ENCODE measurements at places on chromosomes 12 and 14.
A peak's percentile ranks its signal among the peaks of the same experiment; 100 is the strongest.

- no peak for DNase-seq
Observed at GRCh38 chr12:2338991-2339431, 286.2 kb downstream of the CACNA1C start.

GRCh38 chr12:4032924-4033615 lies 159.9 kb upstream of the PARP11 start:
- DNase-seq: no peak

DNA sequence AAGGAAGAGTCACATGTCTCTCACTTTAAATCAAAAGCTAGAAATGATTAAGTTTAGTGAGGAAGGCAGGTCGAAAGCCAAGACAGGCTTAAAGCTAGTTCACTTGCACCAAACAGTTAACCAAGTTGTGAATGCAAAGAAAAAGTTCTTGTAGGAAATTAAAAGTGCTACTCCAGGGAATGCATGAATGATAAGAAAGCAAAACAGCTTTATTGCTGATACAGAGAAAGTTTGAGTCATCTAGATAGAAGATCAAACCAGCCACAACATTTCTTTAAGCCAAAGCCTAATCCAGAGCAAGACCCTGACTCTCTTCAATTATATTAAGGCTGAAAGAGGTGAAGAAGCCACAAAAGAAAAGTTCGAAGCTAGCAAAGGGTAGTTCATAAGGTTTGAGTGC lies 193.6 kb downstream of the MSRB3 start:
- DNase-seq: no peak

DNA sequence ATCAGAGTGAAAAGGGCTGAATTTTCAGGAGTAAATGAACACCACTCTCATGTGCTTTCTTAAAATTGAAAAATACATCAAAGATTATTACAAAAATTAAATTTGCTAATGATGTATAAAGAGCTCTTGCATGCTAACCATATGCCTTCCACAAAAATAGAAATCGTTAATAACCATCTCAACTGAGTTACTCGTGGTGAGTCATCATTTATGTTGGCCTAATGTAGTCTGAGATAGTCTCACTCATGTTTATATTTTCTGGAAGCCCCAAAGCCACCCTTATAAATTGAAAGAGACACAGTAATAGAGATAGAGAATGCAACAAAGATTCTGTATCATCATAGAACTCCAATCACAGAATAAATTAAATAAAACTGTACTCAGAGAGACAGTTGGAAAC lies 131.2 kb downstream of the KCNH5 start:
- no peak for DNase-seq

DNA sequence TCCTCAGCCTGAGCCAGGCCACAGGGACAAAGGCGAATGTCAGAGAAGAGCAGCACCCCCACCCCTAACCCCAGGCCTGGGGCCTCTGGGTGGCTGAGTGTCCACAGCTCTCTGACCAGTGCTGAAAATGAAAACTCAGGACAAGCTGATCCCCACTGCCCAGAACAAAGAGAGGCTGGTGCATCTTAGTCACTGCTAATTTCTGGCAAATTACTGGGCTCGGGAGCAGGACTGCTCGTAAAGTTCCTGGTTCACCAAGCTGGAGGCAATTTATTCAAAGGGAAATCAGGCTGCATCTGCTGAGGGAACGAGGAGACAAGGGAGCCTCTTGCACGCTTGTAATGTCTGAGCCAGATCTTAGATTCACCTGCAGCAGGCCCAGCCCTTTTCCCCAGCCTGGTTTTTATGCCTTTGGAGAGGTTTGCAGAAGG lies 43.2 kb downstream of the CALM1 start:
- DNase-seq: no peak

GRCh38 chr12:20946732-20947131 lies 136.2 kb downstream of the SLCO1B3 start:
- DNase-seq: no peak

- DNase-seq: no peak
Observed at GRCh38 chr12:124075841-124076240, 102.8 kb downstream of the ZNF664 start.

DNA sequence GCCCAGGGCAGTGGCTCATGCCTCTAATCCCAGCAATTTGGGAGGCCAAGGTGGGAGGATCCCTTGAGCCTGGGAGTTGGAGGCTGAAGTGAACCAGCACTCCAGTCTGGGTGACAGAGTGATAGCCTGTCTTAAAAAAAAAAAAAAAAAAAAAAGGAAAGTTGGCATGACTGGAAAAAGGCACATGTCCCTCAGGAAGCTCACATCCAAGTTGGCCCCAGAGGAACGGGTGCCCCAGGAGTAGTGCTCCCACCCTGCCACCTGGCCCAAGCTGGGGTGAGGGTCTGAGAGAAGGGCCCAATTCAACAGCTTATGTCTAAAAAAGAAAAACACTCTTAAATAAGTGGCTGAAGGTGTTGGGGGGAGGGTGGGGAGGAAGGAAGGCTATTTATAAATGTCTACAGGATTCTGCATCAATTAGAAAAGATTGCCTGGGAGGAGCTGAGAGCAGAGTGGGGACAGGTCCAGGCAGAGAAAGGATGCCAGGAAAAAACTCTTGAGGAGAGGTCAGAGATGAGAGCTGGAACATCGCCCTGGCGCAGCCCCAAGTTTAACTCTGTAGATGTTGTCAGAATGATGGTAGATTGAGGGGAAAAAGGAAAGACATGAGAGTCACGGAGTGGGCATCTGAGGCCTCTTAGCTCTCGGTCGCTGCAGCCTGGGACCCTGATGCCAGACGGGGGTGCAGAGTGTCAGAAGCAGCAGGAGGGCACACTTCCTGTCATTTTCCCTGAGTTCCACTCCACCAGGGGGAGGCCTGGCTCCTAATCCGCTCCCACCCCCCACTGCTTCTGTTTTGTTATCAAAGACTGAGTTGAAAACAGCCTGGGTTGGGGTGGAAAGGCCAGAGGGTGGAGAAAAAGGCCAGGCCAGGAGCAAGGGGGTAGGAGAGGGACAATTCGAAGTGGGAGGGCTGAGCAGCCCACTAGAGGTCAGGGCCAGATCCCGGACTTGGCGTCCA lies 7.3 kb downstream of the SPRYD3 start:
- DNase-seq: no peak

DNA sequence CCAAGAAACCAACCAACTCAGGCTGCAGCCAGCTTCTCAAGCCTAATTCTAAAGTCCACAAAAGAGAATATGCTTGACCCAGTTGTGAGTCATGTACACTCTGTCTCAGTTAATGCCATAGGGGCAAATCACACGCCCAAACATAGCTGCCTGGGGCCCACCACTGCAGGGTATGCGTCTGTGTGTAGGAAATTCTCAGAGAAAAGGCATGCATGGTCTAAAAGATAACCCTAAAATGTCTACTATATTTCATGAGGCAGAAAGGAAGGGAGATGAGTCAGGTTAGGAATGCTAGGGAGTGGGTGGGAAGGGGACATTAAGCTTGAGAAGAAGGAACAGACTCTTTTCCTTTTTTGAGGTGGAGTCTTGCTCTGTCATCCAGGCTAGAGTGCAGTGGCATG lies 22.3 kb upstream of the SPTLC2 start:
- DNase-seq: no peak

DNA sequence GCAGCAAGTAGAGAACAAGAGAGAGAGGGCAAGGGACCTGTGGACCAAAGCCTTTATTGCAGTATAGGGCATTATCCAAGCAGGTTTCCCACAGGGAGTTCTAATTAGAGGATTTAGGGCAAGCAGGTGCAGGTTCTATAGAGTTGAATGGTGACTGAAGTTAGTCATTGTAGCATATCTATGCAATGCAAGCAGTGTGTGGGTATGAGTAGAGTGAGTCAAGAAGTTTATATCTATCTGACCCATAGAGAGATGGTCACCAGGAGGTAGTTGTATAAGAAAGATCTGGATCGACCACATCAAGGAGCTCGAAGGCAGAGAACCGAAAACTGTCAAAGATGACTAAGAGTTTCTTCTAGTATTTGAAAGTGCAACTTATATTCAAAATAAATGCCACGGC lies 167.3 kb downstream of the PLCZ1 start:
- DNase-seq: no peak

- DNase-seq: no peak
Observed at GRCh38 chr14:71448431-71449315, 483.6 kb upstream of the RGS6 start.

DNA sequence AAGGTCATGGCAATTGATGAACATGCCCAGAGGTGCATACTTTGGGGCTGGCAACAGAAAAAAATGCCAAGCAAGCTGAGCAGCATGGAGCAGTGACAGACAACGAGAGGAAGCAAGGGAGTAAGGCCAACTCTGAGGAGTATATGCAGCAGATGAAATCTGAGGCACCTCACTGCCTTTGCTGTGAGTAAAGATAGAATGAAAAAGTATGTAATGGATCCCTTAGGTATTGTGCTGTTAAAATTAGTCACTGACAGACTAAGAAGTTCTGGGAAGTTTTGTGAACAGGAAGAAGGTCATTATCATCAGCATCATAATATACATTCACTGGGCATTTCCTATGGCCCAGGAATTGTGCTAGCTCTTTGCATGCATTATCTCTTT lies 269.9 kb downstream of the DUSP6 start:
- no peak for DNase-seq

GRCh38 chr12:124862768-124863415 lies 772 bp downstream of the SCARB1 start:
- no peak for DNase-seq

DNA sequence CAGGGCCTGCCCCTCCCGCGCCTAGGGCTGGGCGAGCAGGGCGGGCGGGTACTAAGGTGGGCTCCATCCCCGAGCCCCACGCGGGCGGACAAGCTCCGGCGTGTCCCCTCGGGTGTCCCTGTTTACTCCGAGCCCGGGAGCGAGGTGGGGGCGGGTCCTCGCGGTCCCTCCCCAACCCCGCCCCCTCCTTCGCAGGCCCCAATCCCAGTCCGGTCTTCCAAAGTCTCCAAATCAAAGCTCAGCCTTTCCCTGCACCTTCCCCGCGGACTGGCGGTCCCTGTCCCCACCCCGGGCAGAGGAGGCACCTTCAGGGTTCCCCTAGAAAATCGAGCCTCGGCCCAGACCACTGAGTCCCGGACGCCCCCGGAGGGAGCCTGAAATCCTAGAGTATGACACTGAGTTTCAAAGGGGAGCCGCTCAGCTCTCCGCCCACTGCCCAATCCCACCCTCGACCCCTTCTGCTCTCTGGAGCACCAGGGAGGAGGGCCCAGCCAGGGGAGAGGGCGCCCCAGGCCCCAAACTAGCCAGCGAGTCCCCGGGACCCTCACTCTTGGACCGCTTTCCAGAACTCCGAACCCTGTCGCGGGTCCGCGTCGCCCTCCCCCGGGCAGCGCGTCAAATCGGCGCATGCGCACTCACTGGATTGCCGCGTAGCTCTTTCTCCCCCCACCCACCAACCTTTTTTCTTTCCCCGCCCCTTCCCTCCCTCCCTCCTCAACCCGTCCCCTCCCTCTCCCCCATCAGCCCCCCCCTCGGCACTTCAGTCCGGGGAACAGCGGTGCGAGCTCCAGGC lies at the start of gene LRP1:
TSS of gene LRP1 (plus strand) at position 758 of the 793 bp plus-strand sequence. CDS start 482 bp downstream, outside the sequence.
- peak; percentile 69 for DNase-seq

DNA sequence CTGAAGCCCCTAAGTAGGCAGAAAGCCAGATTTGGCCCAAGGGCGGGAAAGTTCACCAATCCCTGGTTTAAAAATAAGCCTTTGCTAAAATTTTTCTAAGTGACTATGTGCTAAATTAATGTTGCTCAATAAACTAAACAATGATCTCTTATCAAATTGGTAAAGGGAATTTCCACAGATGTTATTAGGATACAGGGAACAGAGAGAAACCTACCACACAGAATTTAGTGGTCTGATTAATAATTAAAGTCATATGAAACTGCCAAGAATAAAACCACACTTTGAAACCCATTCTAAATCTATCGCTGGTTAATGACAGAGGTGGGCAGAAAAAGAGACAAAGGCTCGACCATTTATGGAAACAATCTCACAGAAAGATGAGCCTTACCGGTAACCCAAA lies 22.0 kb downstream of the ANAPC5 start:
- DNase-seq: no peak

- no peak for DNase-seq
Observed at GRCh38 chr12:92511786-92512185, 191.0 kb upstream of the PLEKHG7 start.

DNA sequence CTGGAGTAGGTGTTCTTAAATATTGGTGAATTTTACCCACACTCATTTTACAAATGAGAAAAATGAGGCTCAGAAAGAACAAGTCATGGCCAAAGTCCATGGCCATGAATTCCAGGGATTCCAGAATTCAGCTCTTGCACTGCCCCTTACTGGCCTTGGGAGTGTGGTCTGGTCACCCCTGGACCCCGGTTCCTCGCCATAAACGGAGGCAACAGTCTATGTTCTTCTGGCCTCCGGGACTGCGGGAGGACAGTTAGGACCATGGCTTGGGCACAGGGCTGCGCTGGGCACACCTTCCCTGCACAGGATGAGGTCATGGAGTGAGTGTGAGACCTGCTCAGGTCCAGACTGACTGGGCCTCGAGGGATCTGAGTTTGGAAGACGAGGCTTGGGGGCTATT lies 6.9 kb downstream of the CCDC197 start:
- DNase-seq: no peak

- no peak for DNase-seq
Observed at GRCh38 chr12:8636581-8636980, 23.9 kb upstream of the AICDA start.

DNA sequence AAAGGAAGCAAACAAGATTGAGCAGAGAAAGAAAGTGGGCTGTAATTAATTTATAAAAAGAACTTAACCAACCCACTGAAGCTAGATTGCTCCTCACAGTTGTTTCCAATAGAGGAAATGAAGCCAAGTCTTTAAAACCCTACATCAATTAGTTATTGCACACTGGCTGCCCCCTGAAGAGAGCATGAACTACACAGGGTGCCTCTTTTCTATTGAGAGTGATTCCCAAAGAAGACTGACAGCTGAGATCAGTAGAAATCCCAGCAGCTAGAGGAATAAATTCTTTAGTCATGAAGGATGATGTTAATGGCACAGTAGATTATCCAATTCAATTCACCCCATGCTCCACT lies 8.6 kb upstream of the USP15 start:
- DNase-seq: no peak

GRCh38 chr12:41367726-41368405 lies 179.7 kb downstream of the PDZRN4 start:
- no peak for DNase-seq

GRCh38 chr14:99909513-99910064 lies 116.4 kb downstream of the EML1 start:
- no peak for DNase-seq

- DNase-seq: no peak
Observed at GRCh38 chr14:36556811-36557433, 25.5 kb downstream of the NKX2-8 start.
